Activated T-helper 9 cell treated with anti-CD3 and anti-CD28 coated beads, Interleukin-2, amount 50 U/mL, for 16 hours (primary cell): ENCODE measurements at places on chromosomes 1 and 21.

DNA sequence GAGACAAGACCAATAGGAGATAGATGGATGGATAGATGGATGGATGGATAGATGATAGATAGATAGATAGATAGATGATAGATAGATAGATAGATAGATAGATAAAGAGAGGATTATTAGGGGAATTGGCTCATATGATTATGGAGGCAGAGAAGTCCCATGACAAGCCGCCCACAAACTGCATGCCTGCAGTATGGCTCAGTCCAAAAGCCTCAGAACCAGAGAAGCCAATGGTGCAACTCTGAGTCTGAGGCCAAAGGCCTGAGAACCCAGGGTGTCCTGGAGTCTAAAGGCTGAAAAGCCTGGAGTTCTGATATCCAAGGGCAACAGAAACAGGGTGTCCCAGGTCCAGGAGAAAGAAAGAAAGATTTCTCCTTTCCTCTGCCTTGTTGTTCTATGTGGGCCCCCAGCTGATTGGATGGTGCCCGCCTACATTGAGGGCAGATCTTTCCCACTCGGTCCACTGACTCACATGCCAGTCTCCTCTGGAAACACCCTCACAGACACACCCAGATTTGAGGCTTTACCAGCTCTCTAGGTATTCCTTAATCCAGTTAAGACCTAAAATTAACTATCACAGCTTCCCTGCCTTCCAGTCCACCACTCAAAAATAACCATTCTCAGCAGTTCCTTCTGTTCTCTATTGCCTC is 39.6 kb upstream of the IRF2BP2 start:
- DNase-seq, result no peak

GRCh38 chr1:158112994-158113758 is 67.5 kb upstream of the CD1D start:
- DNase-seq, result no peak

DNA sequence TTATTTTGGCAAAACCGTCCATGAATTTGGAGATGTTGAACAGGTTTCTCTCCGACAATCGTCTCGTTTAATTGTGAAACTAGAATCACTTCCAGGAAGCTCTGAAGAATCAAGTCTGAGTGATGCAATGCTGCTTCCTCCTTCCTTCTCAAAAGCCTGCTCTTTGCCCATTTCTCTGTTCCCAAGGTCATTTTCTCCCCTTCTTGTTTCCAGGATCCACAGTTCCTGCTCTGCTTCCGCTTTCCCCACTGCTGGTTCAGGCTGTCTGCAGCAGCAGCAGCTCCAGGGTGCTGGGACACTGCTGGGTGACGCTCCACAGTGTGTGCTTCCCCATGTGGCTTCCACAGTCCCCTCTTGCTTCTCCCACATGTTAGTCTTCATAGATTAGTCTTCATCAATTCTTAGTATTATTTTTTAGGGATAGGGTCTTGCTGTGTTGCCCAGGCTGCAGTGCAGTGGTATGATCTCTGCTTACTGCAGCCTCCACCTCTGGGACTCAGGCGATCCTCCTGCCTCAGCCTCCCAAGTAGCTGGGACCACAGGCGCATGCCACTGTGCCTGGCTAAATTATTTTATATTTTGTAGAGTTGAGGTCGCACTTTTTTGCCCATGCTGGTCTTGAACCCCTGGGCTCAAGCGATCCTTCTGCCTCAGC is 156.2 kb downstream of the DYRK1A start:
- DNase-seq, result no peak

GRCh38 chr1:150024156-150024555 is 13.6 kb upstream of the OTUD7B start:
- no peak for DNase-seq

DNA sequence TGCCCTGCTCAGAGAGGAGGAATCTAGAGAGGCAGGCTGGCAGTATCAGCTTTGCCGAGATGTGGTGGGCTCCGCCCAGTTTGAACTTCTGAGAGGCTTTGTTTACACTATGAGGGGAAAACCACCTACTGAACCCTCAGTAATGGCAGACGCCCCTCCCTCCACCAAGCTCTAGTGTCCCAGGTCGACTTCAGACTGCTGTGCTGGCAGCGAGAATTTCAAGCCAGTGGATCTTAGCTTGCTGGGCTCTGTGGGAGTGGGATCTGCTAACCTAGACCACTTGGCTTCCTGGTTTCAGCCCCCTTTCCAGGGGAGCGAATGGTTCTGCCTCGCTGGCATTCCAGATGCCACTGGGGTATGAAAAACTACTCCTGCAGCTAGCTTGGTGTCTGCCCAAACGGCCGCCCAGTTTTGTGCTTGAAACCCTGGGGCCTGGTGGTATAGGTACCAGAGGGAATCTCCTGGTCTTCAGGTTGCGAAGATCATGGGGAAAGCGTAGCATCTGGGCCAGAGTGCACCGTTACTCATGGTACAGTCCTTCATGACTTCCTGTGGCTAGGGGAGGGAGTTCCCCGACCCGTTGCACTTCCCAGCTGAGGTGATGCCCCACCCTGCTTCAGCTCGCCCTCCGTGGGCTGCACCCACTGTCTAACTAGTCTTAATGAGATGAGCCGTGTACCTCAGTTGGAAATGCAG is 43.6 kb downstream of the C21orf91 start:
- DNase-seq, result peak; percentile 53

DNA sequence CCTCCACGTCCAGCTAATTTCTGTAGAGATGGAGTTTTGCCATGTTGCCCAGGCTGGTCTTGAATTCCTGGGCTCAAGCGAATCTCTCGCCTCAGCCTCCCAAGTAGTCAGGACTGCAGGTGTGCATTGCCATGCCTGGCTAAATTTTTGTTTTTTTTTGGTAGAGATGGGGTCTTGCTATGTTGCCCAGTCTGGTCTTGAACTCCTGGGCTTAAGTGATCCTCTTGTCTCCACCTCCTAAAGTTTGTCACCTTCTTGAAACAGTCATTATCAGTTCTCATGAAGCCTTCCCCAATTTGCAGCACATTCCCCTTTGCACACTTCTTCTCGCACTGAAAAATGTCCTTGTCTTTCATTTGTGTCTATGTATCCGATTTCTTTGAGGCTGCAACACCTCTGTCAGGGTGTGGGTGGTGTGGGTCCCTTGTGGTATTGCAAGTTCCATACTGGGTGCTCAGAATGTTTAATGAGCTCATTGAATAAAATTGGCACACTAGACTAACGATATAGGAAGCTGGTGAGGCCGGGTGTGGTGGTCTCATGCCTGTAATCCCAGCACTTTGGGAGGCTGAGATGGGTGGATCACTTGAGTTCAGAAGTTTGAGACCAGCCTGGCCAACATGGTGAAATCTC is 2.9 kb upstream of the CORT start:
- DNase-seq, result no peak

- peak; percentile 82 for DNase-seq
Observed at GRCh38 chr1:115062542-115063004, 26.7 kb downstream of the TSPAN2 start.

DNA sequence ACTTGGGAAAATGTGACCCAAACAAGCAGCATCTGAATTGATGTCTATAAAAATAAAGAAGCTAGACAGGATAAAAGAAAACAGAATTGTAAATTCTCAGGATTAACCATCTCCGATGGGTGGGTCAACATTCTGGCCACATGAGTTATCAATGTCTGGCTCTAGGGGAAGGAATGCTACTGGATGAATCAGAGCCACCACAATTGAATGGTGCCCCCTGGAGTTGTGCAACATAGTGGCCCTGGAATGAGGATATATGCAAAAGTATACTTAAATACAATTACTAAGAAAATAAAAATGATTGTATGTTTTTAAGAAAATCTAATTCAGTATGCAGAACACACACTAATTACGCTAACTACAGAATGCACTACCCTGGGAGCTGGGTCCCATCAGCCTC is 185.6 kb downstream of the TGFBR3 start:
- DNase-seq, result no peak

GRCh38 chr21:45363921-45364467 is 41.0 kb upstream of the COL18A1 start:
- DNase-seq, result peak; percentile 12

DNA sequence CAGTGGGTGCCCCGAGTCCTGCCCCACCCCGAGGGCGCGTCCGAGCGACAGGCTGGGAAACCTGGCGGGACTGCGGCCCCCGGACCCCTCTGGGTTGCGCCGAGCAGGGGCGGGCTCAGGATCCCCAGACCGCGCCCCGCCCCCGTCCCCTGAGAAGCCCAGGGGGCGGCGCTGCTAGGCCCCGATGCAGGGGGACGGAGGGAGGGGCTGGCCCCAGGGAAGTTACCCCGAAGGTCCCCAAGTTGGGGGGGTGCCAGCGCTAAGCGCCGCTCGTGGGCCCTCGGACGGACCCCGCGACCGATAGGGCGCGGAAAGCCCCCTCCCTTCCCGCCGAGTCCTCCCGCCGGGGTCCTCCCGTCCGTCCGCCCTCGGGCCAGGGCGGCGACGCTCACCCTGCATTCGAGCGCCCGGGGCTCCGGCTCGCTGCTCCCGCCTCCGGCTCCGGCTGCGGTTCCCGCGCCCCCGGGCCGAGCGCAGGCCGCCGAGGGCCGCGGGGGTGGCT is 414 bp downstream of the GPR153 start:
- DNase-seq, result no peak

DNA sequence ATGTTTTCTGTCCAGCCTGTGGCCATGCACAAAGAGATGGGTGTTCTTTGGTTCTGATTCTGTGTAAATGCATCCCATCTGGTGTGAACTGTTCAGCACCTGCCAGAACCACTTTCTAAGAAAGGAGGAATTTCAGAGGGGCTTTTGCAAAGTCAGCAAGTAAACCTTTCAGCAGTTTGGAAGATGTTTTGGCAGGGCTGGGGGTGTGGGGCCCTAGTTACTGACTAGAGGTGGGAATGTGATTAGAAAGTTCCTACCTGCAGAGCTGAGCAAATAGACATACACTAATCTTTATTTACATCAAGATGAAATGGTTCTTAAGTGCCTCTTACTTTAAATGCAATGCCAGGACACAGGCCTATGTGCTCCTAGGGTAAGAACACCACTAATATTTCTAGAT is 378.1 kb upstream of the USP24 start:
- no peak for DNase-seq

- no peak for DNase-seq
Observed at GRCh38 chr1:97461782-97462181, 459.1 kb downstream of the DPYD start.

DNA sequence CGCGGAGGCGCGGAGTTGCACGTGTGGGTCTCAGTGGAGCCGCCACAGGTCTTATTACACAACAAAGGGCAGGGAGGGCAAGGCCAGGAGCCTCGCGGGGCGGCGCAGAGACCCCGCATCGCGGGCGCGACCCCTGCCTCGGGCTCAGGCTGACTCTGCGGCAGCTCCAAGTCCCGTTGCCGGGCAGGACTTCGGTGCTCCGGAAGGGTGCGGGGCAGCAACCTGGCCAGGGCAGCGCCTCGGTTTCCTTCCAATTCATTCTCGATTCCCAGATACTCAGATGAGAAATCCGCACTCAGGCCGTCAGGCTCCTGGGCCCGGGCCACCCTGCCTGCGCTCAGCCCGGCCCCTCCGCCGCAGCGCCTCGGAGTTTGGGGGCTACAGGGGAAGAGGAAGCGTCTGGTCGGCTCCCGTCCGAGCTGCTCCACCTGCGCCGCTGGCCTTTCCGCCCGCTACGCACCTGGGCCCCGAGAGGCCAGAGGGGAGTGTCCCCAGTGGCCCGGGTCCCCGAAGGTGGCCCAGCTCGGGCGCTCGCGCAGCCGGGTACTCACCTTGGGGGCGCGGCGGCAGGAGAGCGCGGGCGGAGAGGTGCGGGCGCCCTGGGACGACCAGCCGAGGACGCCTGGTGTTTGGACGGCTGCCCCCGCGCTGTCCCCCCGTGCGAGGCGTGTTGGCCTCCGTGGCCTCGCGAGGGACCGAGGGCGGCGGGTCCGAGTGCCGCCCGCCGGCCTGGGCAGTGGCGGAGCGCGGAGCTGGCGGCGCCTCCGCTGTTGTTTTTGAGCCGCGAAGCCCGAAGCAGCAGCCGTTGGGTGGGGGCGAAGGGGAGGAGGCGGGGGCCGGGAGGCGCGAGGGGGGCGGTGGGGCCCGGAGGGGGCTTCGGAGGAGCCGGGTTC is 1.1 kb upstream of the PRDM16 start:
- no peak for DNase-seq

GRCh38 chr1:78222225-78222959 is 176.6 kb downstream of the GIPC2 start:
- DNase-seq, result no peak

DNA sequence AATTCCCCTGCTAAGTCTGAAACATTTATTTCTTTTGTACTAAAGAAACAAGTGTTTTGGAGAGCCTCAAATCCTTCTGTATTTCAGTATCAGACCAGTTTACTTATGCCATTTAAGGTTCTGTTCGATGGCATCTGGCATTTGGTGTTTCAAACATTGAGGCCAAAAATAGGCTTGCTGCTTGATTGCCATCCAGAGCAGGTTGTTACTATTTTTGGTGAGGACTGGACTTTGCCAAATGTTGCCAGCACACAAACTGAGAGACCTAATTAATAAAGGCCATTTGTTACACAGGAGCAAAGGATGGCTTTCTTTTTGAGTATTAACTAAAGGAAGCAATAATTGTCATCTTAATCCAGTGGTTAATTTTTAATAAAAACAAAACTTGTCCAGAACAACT is 26.2 kb downstream of the VPS45 start:
- DNase-seq, result no peak

DNA sequence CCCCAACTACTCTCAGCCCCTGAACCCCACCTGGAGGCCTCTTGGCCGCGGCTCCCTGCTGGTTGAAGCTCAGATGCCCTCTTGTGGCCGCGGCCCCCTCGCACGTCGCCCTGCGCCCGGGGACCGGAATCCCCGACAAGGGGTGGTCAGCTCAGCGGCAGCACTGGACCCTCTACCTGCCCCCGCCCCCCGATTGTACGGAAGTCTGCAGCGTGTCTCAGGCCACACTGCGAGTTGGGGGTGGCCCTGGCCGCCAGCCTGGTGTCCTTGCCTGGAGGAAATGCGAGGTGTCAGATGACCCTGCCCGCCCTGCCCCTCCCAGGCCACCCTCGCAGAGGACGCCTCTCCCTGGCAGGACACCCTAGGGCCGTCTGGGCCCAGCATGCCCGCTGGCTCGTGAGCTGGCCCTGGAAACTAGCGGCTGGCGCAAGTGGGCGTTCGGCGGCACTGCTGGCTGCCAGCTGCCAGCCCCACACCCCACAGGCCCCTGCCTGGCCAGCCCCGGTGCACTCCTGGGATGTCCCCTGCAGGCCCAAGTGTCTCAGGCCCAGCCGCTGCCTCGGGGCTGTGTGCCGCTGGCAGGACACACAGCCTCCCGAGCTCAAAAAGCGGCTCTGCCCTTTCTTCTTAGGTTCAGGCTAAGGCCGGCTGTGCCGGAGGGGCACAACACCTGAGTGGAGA is 60.8 kb downstream of the EDN2 start:
- no peak for DNase-seq

- DNase-seq, result no peak
Observed at GRCh38 chr1:15168479-15168878, 14.9 kb downstream of the TMEM51 start.

DNA sequence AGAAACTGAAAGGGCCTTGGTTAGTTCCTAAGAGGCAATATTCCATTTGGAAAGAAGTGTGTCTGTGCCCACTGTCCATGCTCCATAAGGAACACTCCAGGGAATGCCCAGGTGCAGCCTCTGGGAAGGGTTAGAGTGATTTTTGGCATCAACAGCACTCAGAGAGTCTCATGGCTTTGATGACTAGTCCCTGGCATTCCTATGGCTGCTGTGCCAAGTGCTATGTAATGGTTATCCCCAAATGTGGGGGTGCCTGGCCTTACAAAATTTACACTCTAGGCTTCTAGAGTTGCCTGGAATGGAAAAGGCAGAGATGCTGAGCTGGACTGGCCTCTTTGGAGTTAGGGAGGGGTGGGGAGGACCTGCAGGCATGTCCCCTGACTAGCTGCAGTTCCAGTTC is 75.0 kb upstream of the BCAR3 start:
- DNase-seq, result no peak

- DNase-seq, result no peak
Observed at GRCh38 chr1:236692128-236692527, 5.8 kb downstream of the ACTN2 start.

- DNase-seq, result no peak
Observed at GRCh38 chr1:27885621-27886352, 13.4 kb downstream of the THEMIS2 start.
